Activated CD4-positive, alpha-beta T cell treated with anti-CD3 and anti-CD28 coated beads, Interleukin-2, amount 10 ng/mL, durations not matched to agents 7 days and 5 days (primary cell): ENCODE measurements at places on chromosomes 11 and 22.

- DNase-seq: no peak
Measured at GRCh38 chr11:34351687-34352469, 5.9 kb downstream of the ABTB2 start.

- no peak for DNase-seq
Measured at GRCh38 chr11:72575533-72576242, 98.5 kb downstream of the PDE2A start.

- no peak for DNase-seq
Measured at GRCh38 chr11:111792955-111793500, 26.8 kb upstream of the PPP2R1B start.

- no peak for DNase-seq
Measured at GRCh38 chr11:71459076-71459766, 6.2 kb downstream of the NADSYN1 start.

DNA sequence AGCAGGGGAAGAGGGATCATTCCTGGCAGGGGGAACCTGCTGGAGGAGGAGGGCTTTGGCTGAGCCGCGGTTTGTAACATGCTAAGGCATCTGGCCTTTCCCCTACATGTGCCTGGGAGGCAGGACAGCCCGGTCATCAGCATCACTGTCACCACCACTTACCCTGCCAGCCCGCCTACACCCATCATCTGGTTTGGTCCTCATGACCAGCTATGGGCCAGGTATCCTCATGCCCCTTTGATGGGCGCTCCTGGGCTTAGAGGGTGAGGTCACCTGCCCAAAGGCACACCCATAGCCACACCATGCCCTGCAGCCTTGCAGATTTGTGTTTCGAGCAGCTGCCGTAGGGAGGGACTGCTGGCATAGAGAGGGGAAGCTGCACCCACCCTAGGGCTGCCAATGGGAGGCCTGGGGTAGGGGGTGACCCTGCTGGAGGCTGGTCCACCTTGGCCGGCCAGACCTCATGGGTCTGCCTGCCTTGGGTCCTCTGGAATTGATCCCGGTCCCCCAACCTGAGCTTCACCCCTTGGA lies 2.6 kb downstream of the MRGPRF start:
- no peak for DNase-seq

GRCh38 chr11:43845816-43846215 lies 34.8 kb upstream of the ALKBH3 start:
- DNase-seq: no peak

- no peak for DNase-seq
Measured at GRCh38 chr11:87039371-87039770, 1.6 kb downstream of the TMEM135 start.

- no peak for DNase-seq
Measured at GRCh38 chr22:23089633-23090456, 19.5 kb downstream of the GNAZ start.

DNA sequence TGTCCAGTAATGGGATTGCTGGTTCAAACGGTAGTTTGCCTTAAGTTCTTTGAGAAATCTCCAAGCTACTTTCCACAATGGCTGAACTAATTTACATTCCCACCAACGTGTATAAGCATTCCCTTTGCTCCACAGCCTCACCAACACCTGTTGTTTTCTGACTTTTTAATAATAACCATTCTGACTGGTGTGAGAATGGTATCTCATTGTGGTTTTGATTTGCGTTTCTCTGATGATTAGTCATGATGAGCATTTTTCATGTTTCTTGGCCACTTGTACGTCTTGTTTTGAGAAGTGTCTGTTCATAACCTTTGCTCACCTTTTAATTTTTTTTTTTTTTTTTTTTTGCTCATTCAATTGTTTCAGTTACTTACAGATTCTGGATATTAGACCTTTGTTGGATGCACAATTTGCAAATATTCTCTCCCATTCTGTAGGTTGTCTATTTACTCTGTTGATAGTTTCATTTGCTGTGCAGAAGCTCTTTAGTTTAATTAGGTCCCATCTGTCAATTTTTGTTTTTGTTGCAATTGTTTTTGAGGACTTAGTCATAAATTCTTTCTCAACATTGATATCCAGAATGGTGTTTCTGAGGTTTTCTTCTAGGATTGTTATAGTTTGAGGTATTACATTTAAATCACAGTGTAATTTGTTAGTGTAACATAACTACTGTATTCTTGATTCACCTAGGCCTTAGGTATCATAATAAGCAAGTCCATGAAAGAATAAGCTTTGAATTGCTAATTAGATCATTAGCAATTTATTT lies 33.0 kb downstream of the CCDC34 start:
- no peak for DNase-seq
